ENCODE measurements at places on chromosomes 3 and 15.

DNA sequence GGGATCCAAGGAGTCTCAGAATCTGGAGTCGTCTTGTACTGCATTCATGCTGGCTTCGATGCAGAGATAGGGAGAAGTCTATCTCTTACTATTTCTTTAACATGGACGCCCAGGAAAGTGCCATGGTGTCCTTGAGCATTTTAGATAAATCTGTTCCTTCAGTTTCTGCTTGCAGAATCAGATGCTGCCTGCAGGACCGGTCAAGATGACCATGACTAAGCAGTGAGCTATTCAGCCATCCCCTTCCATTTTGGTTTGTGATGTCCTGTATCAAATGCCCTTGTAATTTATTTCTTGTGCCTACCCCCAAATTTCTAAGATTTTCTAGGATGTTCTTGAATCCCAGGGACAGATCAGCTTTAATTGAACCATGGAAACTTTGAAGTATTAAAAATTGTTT lies 139.4 kb upstream of the TP63 start:
- DNase-seq, result no peak

- DNase-seq, result no peak
Observed at GRCh38 chr3:152335273-152335672, 66.5 kb downstream of the MBNL1 start.

GRCh38 chr3:31035681-31036080 lies 141.2 kb upstream of the GADL1 start:
- DNase-seq, result no peak

DNA sequence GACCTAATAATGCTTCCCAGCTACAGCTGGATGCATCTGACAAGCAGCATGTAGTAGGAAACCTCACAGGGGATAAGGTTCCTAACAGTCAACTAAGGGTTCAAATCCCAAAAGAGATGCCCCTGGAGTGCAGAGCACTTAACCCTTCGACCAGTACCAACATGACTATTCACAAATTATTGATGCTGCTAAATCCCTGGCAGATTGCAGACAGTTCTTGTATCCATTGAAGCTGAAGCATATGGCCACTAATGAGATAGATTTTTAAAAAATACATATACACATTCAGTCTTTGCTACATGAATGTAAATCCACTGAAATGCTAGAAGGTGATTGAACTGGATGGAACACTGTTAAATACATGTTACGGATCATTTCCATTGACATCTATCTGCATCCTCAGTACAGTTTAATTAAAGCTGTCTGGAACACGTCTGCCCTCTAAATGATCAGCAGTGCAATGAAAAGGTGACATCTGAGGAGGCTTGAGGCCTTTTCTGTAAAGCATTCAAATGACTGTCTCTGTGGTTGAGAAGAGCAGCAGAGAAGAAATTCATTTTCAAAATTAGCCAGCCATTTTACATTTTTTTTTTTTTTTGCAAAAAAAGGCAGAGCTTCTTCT lies 19.5 kb upstream of the NANOGP8 start:
- no peak for DNase-seq

DNA sequence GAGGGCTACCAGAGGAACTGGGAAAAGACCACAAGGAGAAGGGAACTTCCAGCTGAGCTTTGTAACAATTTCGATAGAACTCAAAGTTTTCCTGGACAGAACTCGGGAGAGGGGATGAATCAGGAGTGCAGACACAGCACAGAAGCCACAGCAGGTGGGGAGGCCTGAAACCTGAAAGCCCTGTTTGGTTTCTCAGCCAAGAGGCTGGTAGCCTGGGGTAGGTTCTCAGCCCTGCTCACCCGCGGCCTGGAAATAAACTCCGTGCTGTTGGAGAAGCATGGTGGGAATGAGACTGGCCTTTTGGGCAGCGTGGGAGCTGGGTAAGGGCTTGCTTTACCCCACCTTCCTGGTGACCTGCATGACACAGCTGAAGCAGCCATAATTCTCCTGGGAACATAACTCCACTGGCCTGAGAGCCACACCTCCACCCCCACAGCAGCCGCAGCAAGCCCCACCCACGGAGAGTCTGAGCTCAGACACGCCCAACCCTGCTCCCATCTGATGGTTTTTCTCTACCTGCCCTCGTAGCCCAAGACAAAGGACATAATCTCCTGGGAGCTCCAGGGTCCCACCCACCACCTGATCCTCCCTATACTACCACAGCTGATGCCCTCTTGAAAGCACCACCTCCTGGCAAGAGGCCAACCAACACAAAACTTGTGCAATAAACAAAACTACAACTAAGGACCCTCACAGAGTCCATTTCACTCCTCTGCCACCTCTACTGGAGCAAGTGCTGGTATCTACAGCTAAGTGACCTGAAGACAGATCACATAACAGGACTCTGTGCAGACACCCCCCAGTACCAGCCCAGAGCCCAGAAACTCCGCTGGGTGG lies 52.5 kb upstream of the CHRM5 start:
- no peak for DNase-seq

DNA sequence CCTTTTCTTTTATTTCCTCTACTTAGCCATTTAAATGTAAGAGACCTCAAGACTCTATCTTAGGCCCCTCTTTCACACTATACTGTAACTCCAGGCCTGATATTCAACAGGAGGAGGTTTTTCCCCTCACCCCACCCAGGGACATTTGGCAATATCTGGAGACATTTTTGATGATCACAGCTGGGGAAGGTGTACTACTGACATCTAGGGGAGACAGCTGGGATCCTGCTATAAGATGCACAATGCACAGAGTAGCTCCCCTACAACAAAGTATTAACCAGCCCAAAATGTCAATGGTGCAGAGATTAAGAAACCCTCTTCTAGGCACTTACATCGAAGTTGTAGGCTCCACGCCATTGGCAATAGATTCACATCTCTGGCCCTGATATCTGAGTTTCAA lies 517.5 kb upstream of the UBE2E2 start:
- no peak for DNase-seq

GRCh38 chr3:116199063-116199462 lies 246.2 kb downstream of the LSAMP start:
- DNase-seq, result no peak

DNA sequence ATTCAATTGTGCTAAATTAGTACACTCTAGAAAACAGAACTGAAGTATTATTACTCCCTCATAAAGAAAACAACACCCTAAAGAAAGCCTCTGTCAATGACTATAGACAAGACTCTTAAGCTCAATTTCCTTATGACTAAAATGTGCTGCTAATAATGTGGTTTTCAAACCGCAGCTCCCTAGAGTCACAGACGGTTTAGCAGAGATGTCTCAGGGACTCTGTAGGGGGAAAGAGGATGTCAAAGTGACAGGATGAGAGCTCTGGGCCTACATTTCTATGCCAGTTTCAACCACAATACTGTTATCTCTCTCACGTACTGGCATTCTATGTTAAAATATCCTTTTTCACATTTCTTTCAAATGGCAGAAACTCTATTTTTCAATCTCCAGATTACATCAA lies 37.6 kb upstream of the WDR49 start:
- DNase-seq, result peak; percentile 4

GRCh38 chr3:155329513-155330048 lies 36.1 kb upstream of the STRIT1 start:
- no peak for DNase-seq

- DNase-seq, result no peak
Observed at GRCh38 chr15:67785431-67785830, 39.9 kb upstream of the SKOR1 start.

DNA sequence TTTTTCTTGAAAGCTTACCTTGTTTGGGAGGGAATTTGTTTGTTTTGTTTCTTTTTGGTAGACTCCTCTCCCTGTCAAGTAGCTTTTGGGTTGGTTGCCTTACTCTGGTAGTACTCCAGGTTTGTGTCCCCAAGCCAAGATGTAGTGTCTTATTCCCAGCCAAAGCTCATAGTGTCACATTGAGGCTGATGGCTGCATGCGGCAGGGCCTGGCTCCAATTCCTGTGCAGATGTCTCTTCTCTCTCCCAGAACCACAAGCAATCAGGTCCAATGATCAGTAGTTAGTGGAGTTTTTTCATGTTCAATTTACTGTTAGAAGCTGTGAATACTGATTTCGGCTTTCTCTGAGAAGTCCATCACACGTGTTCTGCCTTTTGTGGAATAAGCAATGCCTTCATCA lies 221.1 kb upstream of the THBS1 start:
- DNase-seq, result no peak

GRCh38 chr3:4303187-4304123 lies at the start of gene SETMAR:
Gene SETMAR, plus strand, starts transcription at chr3:4303369. Its CDS starts 2 bp downstream, at chr3:4303371.
- peak; percentile 84 for DNase-seq

GRCh38 chr15:60004009-60004845 lies at the start of gene FOXB1:
Gene FOXB1, plus strand, starts transcription at chr15:60004311. Its CDS starts 653 bp downstream, at chr15:60004964.
- no peak for DNase-seq

GRCh38 chr15:68230157-68231100 lies 901 bp upstream of the CLN6 start:
- DNase-seq, result no peak

DNA sequence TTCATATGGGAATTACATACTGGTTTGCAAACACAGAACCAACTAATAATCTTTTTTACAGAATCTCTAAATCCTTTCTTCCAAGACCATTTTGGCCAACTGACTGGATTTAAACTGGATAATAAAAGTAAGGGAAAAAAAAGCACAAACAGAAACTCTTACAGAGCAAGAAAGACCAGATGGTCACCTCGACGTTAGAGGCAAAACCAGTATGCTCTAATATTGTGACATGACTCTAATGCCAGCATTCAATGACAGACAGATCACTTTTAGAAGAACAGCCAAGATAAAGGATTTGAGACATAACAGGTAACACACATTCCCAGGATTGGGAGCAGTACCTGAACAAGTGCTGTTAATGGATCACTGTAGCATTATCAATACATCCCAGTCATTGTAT lies 50.9 kb downstream of the DHX36 start:
- DNase-seq, result no peak

GRCh38 chr3:8964436-8965370 lies 1.4 kb upstream of the RAD18 start:
- no peak for DNase-seq

DNA sequence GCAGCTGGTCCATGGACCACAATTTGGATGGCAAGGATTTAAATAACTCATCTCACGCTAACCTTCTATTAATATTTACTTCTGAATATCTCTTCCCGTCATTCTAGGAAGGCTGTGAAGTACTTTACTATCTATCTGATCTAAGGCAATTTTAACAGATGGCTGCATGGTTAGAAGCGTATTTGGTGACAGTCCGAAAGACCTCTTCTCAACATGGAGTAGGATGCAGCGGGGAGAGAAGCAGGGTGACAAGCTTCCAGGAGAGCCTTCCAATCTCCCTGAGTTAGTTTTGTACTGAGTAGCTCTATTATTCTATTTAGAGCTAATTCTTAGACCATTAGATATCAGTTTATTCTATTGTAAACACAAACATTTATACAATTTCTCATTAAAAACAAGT lies 309.4 kb downstream of the PLCL2 start:
- no peak for DNase-seq

DNA sequence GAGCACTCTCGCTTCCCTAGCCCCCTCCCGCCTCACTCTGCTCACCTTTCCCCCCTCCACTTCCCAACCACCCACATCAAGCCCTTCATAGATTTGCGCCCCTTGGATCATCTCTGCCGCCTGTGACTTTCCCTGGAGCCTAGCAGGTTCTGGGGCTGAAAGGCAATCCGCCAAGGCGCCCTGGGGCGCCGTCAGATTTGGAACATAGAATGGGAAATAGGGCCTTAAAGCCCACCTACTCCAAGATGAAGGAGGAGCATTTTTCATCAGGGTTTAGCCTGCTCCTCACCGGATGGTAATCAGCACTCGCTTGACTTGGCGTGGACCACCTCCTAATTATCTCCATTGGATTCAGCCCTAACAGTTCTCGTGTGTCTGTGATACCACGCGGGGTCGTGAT lies 1.3 kb downstream of the CPNE4 start:
- DNase-seq, result no peak

DNA sequence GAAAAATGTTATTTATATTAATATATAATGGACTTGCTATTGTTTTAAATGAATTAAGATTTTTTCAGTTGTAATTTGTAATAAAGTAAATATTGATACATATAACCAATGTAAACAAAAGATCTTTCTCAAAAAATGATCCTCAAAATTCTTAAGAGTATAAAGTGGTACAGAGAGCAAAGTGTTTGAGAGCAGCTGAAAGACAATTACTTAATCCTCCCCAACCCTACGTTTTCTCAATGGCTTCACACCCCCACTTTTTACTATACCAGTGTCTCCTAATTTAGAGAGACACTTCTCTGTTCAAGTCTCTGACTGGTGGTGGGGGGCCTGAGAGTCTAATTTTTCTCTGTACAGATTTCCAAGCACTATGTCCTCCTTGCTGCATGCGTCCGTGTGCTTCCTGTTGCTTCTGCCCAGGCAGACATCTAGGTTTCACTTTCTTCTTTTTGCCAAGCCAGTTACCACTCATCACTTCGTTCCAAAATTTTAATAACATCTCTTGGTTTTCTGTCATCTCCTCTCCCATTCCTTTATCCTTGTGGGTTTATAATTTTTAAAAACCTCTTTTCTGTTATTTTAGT lies 276.3 kb upstream of the DNAJC19 start:
- no peak for DNase-seq

DNA sequence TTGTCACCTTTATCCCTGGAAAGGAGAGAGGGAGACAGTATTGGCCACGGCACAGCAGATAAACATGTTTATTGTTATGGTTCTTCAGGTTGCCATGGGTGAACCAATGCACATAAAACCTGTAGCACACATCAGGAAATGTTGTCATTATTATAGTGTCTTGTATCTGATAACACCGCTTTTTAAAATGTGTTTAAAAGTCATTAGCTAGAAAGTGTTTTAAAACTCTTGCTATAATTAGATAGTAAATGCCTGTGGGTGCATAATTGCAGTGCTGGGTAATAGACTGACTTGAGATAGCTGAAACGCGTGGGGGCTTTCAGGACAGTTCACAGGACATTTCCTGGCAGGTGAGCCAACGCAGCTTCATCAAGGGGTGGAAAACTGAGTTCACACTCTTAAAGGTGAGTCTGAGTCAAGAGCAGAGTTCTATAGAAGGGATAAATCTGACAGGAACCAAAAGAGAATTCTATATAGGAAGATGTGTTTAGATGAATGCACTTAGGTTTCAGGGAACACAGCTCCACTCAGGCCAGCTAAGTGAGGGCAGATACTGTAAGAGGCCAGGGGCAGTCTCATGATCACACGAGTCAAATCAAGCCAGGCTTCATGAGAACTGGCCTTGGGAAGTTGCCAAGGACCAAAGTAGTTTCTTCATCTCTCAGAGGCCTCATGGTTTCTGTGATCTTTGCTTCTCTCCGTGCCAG lies 35.6 kb upstream of the PPP4R2 start:
- no peak for DNase-seq

- DNase-seq, result no peak
Observed at GRCh38 chr3:195197765-195198425, 73.1 kb downstream of the XXYLT1 start.

DNA sequence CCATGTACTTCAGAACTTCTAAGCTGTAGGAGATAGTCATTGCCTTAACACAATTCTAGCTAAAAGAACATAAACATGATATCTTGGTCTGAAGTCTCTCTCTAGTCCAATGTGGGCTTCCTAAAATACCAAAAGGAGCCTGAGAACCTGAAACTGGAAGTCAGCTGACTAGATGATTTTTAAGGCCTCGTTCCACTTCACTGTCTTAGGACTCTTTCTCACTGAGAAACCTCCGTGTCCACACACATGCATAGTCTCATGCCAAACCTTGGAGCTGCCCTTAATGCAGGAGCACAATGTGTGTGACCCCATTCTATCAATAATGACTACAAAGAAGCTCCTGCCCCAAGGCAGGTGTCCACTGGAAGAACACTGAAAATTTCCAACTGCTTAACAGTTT lies 87.7 kb downstream of the ETFA start:
- DNase-seq, result no peak

GRCh38 chr3:190585805-190586630 lies 72.1 kb downstream of the IL1RAP start:
- DNase-seq, result peak; percentile 42

GRCh38 chr3:16051691-16052090 lies 122.8 kb upstream of the GALNT15 start:
- no peak for DNase-seq
